ENCODE measurements at places on chromosomes 4 and X.

- DNase-seq = no peak
Measured at GRCh38 chrX:111504941-111505340, 6.5 kb upstream of the SERTM2 start.

DNA sequence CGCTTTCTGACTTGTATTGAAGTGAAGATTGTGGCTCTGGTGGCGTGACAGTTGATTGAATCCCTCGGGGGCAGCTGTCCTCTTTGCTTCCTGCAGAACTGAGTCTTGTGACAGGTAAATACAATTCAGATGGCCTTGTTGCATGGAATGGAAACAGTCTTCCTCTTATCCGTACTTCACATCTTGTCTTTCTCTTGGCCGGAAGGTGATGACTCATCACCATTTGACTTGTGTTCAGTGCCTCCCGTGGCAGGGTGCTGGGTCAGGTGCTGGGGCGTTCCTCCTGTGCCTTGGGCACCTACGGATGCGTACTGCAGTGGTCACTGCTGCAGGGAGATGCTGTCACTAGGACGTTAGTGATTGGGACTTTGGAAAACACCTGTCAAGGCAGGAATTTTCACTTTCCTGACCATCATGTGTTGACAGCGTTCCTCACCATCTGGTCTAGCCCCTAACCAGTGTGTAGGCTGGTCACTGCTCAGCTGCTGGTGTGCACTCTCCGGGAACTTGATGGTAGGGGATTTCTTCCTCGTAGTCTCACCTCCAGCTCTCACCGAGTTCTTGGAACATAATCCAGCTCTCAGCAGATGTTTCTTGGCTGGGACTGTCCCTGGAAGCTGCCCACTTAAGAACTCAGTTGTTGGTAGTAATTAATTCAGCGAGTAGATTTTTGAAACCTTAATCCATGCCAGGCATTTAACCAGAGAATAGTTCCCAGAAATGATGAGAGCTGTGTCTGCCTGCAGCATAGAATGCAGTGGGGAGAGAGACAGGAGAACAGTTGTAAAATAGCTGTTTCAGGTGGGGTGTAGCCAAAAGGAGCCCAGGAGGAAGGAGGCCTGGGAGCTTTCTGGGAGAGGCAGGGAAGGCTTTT lies 7.2 kb downstream of the TBC1D14 start:
- DNase-seq = no peak

- no peak for DNase-seq
Measured at GRCh38 chr4:24249972-24250371, 334.4 kb downstream of the DHX15 start.

GRCh38 chr4:147327322-147327721 lies 153.6 kb upstream of the EDNRA start:
- DNase-seq = no peak

GRCh38 chrX:47169726-47170515 lies 23.7 kb upstream of the UBA1 start:
- no peak for DNase-seq

DNA sequence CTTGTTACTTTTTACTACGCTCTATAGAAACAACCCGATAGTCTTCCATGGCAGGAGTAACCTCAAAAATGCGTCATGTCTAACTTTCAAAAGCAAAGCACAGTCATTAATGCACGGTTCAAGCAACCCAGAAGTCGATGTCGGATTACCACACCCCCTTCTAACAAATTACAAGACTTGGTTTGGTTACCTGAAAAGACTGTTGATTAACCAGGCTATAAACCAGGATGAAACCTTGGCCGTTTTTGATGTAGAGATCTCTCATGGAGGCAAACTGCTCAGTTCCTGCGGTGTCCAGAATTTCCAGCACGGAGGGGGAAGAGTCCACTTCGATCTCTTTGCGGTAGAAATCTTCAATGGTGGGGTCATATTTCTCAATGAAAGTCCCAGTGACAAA lies 2.4 kb downstream of the RAP2C start:
- DNase-seq = peak; percentile 17

- no peak for DNase-seq
Measured at GRCh38 chrX:46913667-46914066, 1.4 kb downstream of the JADE3 start.

DNA sequence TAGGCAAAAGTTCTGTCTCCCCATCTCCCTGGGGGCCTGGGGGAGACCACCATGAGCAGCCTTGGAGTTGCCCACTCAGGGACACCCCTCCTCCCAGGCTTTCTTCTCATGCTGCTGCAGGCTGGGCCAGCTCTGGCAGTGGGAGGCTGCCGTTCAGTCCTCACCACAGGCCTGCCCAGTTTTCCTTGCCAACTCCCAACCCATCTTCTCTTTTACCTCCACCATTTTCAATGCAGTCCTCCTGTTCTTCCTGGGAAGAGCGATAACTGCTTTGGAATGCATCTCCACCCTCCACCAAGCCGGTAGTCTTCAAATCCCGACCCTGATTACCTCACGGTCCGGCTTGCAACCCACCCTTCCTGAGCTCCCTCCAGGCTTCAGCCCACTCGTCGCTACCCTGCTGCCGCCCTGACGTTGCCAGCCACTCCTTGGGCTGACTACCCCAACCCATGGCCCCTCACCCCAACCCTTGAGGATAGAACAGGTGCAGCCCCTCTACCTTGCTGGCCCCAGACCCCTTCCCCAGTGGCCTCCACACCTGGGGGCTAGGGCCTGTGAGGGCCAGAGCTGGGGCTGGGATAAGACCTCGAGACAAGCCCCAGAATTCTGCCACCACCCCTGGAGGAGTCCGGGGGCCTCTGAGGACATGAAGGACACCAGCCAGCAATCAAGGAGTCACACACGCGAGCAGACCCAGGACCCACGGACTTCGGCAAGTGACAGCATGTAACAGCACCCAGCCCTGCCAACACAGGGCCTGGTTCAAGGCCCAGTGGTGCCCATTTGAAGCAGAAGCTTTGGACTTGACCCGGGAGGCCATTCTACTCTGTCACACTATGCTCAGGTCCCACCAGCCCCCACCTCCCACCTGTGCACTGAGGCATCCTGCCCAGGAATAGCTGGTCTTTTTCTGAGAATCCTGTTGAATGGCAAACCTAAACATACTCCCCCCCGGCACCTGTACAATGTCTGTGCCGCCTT lies 9.2 kb downstream of the WDR1 start:
- no peak for DNase-seq

DNA sequence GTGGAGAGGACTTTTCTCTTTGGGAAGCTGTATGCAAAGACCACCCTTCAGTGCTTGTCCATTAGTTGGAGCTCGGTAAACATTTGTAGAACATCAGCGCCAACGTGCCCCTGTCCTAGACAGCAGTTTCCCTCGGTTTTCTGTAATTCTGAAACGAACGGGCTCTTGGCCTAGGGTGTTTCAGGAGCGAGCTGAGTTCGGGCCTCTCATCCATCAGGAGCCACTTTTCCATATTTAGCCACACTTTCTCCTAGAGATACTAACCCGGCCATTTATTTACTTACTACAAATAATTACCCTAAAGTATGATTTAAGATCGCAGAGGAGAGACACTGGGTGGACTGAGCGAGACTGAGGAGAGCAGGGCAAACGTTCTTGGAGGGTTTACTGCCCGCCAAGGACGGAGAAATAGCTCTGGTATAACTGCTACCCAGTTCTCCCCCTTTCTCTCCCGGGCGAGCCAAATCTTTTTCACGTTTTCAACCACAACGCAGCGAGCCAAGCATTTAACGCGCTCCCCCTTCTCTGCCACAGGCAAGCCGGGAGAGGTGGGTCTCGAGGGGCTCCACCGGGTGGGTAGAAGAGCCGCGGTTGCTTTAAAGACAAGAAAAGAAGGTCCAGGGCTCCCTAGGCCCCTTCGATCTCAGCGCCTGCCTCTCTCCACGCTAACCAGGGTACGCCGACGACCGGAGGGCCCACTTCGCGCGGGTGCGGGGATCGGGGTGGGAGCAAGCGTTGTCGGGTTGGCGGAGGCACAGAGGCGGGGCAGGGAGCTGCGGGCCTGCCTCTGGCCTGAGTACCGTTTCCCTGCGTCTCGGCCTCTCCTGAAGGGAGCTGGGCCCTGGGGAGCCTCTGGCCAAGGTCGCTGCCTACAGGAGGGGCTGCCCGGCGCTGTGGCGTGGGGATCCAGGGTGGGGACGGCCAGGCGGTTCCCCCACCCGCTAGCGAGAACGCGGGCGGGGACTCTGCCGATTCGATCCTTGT lies 10.8 kb upstream of the PITX2 start:
- DNase-seq = no peak

DNA sequence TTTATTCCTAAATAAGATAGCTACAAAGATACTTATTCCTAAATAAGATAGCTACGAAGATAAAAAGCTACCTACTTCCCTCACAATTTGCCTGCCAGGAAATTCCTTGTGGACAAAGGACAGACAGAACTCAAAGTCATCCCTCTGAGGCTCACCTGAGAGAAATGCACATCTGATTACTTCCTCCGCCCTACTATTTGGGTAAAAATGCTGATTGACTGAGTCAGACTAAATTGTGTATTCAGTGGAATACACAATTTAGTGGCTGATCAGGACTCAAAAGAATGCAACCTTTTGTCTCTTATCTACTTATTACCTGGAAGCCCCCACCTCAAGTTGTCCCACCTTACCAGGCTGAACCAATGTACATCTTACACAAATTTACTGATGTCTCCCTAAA lies 10.3 kb upstream of the MAGEB16 start:
- DNase-seq = no peak

DNA sequence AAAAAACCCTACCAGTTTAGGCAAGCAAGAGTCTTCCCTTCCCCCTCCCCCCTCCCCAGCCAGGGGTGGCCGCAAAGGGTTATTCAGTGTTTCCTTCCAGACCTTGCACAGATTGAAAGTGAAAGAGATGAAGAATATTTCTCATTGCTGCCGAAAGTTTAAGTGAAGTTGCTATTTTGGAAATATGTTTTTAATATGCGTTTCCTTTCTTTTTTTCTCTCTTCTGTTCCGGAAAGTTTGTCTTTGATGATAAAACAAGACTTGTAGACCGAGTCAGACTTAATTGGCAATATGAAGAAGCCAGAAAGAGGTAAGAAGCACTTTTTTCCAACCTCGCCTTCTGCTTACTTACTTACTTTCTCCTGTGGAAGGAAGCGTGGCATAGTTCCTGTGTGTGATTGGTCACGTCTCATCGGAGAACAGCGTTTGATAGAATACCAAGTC lies 58.5 kb upstream of the CLCN4 start:
- DNase-seq = peak; percentile 28

- DNase-seq = no peak
Measured at GRCh38 chr4:185278716-185279115, 69.3 kb downstream of the SNX25 start.

DNA sequence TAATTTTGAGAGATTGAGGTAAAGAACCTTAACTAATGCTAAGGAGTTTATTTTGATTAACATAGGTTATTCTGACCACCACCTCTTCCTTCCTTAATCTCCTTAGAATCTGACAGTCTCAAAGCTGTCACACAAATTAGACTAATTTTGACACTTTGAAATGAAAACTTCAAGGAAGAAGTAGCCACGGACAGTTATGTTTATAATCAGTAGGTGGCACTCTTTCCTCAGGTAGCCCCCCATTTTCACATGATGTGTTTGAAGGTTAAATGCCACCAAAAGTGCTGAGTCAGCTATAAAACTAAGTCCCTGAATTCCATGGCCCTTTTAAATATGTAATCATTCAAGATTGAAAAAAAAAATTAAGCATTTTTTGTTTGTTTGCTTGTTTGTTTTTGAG lies 22.4 kb downstream of the TMEM33 start:
- peak; percentile 25 for DNase-seq

- peak; percentile 28 for DNase-seq
Measured at GRCh38 chr4:44760142-44760898, 34.0 kb upstream of the GNPDA2 start.

- DNase-seq = no peak
Measured at GRCh38 chr4:19694812-19695211, 556.9 kb upstream of the SLIT2 start.

DNA sequence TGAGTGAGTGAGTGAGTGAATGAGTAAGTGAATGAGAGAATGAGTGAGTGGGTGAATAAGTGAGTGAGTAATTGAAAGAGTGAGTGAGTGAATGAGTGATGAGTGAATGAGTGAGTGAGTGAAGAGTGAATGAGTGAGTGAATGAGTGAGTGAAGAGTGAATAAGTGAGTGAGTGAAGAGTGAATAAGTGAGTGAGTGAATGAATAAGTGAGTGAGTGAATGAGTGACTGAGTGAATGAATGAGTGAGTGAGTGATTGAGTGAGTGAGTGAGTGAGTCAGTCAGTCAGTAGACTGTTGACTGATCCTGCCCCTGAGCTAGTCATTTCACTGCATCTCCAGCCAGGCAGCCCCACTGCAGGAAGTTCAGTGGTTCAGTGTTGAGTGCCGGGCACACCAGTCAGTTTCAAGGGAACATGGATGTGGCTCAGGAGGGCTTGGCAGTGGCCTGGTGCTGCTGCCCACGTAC lies 228.4 kb upstream of the PSAPL1 start:
- no peak for DNase-seq

DNA sequence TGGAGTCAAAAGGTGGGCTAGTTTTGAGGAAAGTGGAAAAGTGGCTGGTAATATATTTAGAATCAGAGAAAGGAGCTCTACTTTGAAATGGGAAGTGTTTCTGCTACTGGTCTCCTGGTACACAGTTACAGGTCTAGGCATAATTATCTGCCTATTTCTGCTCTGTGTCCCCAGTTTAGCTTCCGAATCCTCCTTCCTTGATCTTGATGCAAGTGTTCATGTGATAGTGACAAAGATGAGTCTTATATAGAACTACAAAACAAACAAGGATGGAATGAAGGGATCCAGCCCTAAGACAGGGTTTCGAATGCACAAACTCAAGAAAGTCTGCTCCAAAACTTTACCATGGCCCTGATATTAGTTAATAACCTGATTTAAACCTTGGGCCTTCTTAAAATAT lies 580.2 kb downstream of the INPP4B start:
- DNase-seq = no peak

- no peak for DNase-seq
Measured at GRCh38 chrX:110004215-110004614, 1.3 kb downstream of the TMEM164 start.

- DNase-seq = no peak
Measured at GRCh38 chr4:183306811-183307210, 13.3 kb downstream of the CLDN22 start.

- DNase-seq = peak; percentile 84
Measured at GRCh38 chr4:172758586-172759340, 409.8 kb upstream of the GALNT7 start.

- no peak for DNase-seq
Measured at GRCh38 chrX:110216027-110216426, 101.9 kb downstream of the AMMECR1 start.
